ENCODE measurements at places on chromosomes 6 and 20.
A peak's percentile ranks its signal among the peaks of the same experiment; 100 is the strongest.

GRCh38 chr6:154370545-154370944 is 13.9 kb upstream of the IPCEF1 start:
- peak; percentile 70 for DNase-seq

- no peak for DNase-seq
Measured at GRCh38 chr20:48716086-48716485, 111.7 kb downstream of the PREX1 start.

DNA sequence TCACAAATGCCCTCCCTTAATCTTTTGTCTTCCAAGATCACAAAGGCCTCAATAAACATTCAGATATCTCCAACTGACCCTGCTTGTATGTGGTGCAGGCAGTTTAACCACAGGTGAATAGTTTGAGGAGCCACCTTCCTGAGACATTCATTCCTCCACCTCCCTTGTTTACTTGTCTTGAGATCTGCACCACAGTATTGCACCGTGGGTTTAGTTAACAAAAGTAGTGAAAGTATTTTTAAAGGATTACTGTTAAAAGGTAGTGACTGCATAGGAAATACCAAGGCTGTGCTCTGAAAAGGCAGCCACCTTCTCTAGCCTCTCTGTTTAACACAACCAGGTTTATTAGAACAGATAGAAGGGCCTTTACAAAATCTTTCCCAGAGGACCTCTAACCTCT is 46.5 kb downstream of the SESN1 start:
- DNase-seq, result no peak

DNA sequence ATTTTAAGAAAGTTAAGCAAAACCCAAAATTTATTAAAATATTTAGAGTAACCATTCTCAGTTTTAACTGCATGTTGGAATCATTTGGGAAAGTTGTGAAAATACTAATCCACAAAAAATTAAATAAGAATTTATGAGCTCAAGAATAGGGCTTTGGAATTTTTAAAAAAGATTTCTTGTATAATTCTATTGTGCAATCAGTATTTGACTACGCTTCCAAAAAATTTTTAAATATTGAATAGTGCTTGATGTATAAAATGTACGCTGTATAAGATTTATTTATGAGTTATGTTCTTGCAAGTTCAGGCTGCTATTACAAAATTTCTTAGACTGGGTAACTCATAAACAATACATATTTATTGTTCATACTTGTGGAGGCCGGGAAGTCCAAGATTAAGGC is 571.7 kb downstream of the MMUT start:
- no peak for DNase-seq

DNA sequence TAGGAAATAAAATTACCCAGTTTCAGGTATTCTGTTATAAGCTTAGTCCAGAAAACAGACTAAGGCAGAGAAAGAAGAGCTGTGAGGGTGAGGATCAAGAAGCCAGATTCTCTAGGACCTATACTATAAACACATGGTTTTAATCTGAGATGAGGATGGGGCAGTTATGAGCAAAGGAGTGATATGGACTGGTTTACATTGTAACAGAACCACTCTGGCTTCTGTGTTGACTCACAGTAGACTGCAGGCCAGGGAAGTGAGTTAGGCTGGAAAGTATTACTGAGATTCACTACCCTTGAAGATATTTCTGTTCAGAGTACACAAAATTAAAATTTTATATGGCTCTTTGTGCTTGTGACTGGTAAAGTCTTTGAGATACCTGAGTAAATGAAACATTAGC is 3.2 kb upstream of the RWDD1 start:
- no peak for DNase-seq

DNA sequence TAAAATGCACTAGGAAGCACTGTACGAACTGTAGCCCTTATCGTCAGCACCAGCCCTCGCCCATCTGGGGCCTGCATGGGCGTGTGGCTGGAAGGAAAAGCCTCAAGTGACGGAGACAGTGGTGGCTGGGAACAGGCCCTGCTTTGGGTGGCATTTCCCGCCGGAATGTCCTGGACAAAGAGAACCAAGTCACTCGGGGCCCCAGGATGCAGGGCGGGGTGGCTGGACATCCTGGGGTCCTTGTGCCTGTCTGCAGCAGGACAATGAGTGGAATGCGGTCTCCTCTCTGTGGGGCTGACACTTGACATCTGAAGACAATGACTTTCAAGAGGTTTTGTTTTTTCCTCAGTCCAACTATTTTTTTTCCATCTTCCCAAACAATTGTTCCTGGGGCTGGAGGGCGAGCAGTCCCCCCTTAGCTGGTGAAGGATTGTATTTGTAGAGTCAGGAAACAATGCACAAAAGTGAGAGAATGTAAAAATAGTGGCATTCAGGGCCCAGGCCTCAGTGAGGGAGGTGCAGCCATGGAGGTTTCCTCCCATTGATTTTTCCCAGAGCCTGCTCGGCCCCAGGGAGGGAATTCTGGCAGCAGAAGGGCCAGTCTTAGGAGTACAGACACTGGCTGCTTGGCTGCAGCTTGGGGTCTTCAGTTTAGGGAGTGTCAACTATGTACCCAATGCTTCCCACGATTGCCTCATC is 64.4 kb downstream of the PREX1 start:
- no peak for DNase-seq

DNA sequence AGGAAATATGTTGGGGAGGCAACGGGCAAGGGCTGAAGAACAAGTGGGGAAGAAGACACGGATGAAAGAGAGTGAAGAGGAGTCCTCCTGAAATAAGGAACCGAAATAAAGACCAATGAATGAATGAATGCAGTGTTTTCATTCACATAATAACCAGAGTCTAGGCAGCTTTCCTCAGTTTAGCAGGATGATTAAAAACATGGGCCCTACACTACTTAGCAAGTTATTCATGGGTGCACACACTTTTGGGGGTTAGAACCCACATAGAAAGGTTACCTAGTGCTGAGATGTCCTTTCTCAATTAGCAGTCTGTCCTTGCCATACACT is 5.9 kb upstream of the FUCA2 start:
- no peak for DNase-seq

DNA sequence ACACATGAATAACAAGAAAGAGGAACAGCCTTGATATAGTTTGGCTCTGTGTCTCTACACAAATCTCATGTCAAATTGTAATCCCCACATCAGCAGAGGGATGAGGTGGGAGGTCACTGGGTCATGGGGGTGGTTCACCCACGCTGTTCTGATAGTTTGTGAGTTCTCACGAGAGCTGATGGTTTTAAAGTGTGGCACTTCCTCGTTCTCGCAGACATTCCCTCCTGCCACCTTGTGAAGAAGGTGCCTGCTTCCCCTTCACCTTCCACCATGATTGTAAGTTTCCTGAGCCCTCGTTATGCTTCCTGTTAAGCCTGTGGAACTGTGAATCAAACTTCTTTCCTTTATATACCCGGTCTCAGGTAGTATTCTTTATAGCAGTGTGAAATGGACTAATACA is 13.1 kb downstream of the SRPK1 start:
- DNase-seq, result no peak

DNA sequence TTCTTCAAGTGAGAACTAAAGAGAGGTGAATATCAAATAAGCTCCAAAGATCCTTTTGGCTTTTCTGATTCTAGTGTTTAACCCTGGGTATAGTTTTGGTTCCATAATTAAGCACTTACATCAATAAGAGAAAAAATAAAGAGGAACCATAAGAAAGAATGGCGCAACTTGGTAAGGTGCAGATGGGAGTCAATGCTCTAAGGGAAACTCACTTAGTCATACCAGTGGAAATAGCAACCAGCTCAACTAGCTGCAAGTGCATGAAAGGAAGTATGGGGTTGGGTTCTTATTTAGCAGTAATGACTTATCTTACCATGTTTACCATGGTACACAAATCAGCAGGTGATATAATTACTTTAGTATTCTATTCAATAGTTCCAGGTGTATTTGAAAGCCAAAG is 296.5 kb upstream of the RUNX2 start:
- no peak for DNase-seq

GRCh38 chr6:36756786-36757185 is 59.2 kb downstream of the RAB44 start:
- no peak for DNase-seq

DNA sequence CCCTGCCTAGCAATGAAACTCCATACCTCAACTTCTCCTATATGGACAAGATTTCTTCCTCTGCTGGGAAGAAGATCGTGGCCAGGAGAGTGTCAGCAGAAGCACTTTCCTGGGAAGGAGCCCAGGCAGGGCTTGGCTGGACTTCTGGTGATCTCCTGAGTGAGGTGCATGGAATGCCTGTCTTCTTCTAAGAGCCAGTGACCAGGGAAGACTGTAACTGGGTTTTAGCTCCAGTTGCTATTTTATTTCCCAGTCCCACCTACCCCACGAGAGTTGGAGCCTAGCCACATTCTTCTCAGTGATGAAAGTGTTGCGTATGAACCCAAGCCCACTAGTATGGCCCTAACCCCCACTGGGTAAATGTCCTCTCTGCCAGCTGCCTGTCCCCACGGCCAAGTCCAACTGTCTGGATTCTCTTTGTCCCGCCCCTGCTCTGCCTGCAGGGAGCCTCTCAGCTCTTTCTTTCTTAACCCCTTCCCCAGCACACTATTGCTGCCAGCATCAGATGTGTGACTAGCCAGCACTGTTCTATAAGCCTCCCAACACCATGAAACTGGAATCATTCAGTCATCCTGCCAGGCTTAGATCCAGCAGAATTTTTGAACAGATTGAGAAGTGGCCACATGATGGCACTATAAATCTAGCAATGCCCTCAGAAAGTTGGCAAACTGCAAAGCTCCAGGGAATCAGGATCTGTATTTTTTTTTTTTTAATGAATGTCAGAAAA is 69.8 kb upstream of the FAM184A start:
- peak; percentile 87 for DNase-seq

DNA sequence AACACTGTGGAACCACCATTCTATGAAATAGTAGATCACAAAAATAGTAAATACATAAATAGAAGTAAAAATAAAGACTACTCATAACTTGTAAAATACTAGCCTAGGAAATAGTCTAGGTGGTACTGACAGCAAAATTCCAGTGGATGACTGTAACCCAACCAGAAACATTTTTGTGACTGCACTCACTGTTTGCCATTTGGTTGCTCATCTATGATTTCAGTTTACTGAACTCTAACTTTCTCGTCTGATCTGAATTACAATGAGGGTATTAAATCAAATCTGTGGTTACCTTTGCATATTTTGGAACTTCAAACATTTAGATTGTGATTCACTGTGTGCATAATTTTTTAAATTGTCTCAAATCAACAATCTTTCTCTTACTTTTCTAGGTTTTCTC is 151.1 kb downstream of the KHDC1L start:
- DNase-seq, result peak; percentile 36

GRCh38 chr20:32069711-32070110 is 17.7 kb downstream of the HCK start:
- no peak for DNase-seq

GRCh38 chr6:123788319-123788718 is 15.3 kb upstream of the NKAIN2 start:
- DNase-seq, result no peak

DNA sequence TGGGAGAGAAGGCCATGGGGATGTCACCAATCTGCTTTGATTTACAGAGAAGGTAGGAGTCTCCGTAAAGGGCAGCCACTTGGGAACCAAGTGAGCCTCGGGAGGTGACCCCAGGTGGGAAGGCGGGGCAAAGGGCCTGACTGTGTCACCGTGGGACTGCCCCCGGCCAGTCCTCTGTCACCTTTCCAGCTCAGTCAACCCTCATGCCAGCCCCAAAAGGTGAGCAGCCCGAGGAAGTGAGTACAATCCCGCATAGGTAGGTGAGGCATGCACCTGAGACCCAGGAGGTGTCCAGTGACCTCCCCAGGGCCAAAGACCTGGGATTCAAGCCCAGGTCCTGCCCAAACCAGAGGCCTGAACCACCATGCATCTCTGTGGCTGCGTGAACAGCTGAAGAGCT is 36.2 kb downstream of the BMP7 start:
- no peak for DNase-seq

- peak; percentile 60 for DNase-seq
Measured at GRCh38 chr20:8790442-8791074, 278.3 kb upstream of the PLCB4 start.

- no peak for DNase-seq
Measured at GRCh38 chr6:135170849-135171248, 10.3 kb upstream of the MYB start.

- DNase-seq, result no peak
Measured at GRCh38 chr20:21106171-21107017, at the start of gene LINC00237. Gene LINC00237 (minus strand): TSS chr20:21106358.

Data from fibroblast of skin of scalp (primary cell).